ENCODE measurements at places on chromosomes 7 and 10.

GRCh38 chr7:74097937-74098614 is 14.5 kb downstream of the LIMK1 start:
- no peak for DNase-seq

- no peak for DNase-seq
Measured at GRCh38 chr7:132192809-132193208, 383.5 kb downstream of the PLXNA4 start.

DNA sequence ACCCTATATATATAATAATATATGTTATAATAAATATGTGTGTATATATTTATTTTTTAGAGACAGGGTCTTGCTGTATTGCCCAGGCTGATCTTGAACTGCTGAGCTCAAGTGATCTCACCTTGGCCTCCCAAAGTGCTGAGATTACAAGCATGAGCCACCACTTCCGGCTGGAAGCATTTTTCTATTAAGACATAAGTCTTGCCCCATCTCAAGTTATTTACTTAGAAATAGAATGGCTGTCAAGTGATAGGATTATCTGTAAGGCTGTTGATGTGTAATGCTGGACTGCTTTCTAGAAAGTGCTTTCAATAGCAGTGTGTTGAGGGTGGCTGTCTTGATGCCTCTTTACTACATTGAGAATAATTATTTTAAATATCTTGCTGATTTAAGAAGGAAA is 65.2 kb downstream of the ZMYND11 start:
- no peak for DNase-seq

- no peak for DNase-seq
Measured at GRCh38 chr7:128726059-128726736, 13.0 kb upstream of the CALU start.

- DNase-seq = no peak
Measured at GRCh38 chr10:129771991-129772431, 192.1 kb downstream of the EBF3 start.

DNA sequence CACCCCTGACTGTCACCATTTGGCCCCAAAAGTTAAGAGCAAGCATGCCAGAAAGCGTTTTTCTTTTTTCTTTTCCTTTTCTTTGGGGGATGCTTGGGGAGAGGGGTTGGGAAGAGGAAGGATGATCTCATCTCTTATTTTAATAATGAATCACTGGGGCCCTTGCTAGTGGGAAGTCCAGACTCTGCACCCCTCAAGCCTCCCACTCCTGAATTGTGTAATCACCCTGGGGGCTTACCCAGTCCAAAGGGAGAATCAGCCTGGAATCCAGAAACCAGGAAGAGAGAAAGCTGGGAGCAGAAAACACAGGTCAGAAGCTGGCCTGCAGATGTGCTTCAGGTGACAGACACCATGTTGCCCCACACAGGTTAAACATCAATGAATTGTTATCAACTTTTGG is 14.7 kb upstream of the HABP2 start:
- no peak for DNase-seq

DNA sequence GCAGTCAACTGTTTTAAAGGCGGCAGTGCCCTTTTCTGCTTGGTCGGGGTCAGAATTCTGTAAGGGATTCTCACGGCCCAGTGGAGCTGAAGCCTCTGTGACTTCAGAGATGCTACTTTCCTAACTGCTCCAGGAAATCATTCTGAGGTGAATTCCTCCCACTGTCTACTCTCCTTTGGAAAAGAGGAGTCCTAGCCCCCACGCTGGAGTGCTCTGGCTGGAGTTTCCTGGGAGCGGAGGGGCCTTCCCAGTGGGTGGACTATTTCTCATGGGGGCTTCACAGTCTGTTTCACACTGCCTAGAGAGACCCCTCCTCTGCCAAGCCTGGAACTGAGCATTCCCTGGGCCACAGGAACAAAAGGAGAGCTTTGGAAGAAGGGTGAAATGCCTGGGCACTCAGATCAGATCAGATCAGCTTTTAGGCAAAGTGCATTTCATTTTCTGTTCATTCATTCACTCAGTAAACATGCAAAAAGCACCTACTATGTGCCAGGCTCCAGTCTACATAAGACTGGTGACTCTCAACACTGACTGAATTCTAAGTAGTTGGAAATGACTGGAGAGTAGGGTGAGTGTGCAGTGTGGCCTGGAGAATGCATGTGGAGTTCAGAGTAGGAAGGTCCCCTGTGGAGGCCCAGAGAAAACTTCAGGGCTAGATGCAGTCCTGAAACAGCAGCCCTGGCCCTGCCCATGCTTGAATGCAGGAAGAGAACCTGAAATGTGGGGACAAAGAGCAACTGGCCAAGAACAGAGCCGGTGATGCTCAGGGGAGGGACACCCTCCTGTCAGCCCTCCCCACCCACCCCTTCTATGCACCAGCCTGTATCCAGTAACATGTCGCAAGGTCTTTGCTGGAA is 12.2 kb downstream of the ZNF488 start:
- DNase-seq = no peak

DNA sequence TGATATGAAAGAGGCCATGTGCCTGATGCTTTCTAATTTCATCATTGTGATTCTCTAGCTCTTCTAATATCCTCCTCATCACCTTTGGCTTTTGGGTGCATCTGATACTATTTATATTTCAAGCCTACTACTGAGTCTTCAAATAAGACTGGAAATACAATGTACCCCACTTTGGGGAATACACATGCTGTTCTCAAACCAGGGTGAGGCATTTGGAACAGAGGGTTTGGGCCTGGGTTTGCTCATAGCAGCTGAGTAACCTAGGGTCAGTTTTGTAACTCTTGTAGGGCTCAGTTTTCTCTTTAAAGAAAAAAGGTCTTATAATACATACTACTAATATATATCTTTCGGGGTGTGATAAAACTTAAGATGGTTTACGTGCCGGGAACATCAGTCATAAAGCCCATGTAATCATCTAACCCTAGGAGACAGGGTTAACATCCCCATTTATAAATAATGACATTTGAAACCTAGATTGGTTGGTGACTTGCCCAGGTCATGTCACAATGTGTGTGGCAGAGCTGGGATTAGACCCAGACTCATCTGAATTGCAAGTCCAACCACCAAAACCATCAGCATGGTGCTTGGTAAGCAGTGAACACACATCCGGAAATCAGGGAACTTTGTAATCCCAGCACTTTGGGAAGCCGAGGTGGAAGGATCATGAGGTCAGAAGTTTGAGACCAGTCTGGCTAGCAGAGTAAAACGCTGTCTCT is 23.0 kb downstream of the AKR1B15 start:
- DNase-seq = no peak

DNA sequence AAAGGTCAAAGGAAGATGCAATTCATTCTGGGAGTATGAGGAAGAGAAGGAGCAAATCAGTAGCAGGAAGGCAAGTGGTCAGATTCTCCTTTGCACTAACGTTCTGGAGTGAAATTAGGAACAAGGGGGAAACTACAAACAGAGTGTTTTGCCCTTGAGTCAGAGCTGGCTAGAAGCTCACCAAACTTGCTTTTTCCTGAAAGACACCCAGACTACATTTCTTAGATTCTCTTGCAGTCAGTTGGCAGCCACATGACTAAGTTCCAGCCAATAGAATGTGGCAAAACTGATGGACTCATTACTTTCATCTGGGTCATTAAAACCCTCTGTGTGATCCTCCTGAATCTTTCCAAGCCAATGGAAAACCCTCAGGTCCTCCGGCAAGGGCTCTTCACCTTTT is 18.6 kb upstream of the DLX5 start:
- DNase-seq = no peak

DNA sequence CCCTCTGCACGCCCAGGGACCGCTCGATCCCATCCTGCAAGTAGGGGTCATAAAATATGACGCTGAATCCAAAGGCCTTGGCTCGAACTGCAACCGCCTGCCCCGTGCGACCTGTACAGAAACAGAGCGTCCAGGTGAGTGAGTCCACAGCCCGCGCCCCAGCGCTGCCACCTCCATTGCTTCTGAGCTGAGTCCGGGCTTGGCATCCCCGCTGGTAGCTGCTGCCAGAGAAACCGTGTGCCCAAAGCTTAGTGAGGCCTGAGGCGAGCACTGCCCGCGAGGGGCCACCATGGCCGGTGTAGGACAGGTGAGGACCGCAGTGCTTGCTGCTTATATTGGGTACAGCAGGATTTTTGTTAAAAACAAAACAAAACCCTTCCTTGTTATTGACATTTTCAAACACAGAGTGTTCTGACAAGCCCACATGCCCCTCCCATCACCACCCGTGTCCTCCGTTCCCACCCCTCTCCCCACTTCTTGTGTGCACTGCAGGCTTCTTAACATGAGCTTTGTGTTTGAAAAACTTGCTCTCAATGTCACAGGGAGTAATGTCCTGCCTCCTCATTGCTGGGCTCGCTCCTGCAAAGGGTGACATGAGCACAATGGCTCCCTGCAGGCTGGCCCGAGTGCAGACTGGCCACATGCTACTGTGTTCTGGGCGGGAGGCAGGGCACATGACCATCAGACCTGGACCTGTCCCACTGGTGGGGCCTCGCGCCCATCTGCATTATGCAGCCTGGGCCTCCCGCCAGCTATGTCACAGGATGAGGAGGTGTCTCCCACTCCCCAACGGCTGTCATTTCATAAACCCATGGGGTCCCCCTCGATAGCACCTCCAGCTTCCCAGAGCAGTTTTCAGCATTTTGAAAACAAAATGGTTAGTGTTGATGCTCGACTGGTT is 52.9 kb downstream of the ZRANB1 start:
- no peak for DNase-seq

GRCh38 chr7:110871856-110872255 is 219.1 kb upstream of the LRRN3 start:
- DNase-seq = no peak

GRCh38 chr10:67852761-67853160 is 14.8 kb upstream of the DNAJC12 start:
- no peak for DNase-seq
